ENCODE measurements at places on chromosomes 11 and 22.

DNA sequence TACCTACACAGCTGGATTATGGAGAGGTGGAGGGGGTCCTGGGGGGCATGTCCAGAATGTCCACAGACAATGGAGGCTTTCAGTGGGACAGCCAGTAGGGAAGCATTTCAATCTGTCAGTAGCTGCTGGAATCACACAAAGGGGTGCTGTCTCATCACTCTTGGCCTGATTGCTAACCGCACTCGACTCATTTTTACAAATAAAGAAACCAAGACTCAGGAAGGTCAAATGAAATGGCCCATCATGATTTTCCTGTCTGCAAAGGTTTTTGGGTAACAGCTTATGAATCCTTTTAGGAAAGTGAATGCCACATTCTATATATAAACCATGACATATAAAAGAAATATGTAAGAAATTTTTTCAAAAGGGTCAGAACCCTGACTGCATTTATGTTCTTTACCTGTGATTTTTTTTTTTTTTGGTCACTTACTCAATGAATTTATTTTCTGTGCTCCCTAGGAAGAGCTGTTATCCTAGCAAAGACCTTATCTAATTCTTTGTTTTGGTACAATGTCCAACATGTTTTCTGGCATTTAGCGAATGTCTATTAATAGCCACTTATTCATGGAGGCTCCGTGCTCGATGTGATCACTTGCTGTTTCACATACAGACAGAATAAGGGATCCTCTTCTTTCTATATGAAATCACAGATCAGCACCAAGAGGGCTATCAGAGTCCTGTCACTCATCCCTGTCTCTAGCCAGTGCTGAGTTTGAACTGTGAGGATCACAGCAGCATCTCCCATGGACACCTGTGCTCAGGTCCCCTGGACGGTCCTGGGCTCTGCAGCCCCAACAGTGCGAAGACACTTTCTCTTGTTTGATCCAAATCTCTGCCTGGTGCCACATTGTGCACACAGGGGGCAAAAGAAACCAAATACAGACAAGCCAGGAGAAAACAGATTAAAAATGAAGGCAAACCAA lies 979.7 kb downstream of the NTM start:
- no peak for DNase-seq

DNA sequence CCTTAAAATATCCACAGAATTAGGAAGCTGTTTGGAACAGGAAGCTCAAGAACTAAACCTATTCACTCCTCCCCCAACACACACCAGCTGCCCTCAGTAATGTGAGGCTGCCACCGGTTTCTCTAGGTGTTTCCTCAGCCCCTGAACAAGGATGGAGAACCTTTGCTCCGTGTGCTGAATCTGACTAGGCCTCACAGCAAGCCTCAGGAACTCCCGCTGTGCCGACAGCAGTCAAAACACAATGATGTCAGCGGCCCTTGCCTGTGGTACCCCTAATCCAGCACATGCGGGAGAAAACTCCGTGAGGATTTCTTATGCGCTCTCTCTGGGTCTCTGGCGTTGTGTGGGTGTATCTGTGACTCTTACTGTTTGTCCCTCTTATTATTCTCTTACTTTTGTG lies 153.3 kb downstream of the EFCAB6 start:
- no peak for DNase-seq

DNA sequence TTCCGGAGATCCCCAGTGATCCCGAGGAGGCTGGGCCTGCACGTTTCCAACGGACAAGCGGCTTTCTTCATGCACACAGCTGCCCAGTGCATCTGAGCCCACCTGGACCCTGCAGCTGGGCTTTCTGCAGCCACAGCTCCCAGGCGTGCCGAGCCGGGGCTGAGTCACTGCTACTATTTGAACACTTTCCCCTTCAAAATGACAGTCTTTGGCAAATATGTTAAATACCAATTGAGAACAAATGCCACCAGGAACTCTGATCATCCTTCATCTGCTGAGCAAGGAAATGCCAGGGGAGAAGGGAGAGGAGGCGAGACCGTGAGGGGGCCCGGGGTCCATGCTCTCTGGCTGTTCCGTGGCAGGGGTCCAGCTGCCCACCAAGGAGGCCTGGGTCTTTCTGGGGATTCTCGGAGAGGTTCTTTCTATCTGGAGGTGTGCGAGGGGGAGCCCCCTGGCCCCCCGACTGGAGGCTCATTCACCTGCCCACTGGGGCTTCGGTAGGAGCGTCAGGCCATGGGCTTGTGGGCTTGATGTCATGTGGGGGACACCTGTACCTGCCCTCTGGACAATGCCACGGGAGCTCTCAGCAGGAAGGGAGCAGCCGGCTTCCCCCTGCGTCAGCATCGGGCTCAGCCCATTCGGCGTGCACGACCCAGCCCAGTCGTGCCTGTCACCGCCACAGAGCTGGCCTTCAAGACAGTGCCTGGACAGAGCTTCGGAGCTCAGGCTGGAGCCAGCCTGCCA lies 159.6 kb downstream of the CTTN start:
- no peak for DNase-seq

GRCh38 chr11:71931245-71931602 lies 2.4 kb downstream of the RNF121 start:
- DNase-seq: no peak

GRCh38 chr11:116459185-116460045 lies 313.4 kb downstream of the BUD13 start:
- DNase-seq: no peak

- DNase-seq: no peak
Measured at GRCh38 chr11:111510311-111510710, 1.9 kb downstream of the BTG4 start.

DNA sequence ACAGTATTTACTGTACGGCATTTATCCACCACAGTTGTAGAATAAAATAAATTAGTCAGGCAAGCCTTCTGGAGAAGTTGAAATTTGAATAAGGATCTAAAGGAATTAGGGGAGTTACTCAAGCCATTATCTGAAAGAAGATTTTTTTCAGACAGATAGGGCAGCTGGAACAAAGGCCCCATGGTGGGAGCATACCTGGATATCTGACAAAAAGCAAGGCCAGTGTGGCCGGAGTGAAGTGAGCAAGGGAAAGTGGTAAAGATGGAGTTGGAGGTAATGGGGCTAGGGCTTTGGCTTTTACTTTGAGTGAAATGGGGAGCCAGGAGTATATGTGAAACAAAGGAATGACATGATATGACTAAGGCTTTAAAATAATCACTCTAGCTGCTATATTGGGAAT lies 45.7 kb upstream of the PSMA1 start:
- DNase-seq: no peak

DNA sequence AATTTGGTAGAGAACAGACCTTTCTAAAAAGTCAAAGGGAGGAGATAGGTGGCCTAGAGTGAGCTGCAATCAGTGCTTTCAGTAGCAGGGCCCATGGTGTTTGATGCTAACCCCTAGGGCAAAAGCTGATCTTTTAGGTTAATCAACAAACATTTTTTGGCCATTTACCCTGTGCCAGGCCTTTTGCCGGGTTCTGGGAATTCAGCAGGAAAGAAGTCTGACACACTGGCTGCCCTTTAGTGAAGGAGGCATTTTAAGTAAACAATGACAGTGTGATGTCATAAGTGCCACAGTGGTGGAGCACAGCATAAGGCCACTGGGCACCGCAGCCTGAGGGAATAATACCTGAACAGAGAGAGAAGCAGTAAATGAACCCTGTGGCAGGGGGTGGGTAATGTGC lies 29.0 kb downstream of the C22orf31 start:
- no peak for DNase-seq

DNA sequence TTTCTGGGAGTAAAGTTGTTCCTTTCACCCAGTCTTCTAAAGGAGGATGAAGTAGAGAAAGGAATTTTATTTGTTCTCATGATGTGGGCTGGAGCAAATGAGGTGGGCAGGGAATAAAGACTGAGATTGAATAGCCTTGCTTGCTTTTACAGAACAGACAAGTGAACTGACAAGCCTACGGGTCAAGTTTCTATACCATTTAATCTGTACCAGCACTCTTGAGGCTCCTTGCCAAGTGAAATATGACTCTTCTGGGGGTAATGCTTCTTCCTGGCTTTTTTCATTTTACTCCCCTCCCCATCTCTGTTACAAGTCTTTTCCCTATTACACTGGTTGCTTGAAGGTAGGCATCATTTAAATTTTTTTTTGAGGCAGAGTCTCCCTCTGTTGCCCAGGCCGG lies 54.8 kb downstream of the CSTPP1 start:
- no peak for DNase-seq

GRCh38 chr11:69642549-69642912 lies 1.6 kb downstream of the CCND1 start:
- no peak for DNase-seq

DNA sequence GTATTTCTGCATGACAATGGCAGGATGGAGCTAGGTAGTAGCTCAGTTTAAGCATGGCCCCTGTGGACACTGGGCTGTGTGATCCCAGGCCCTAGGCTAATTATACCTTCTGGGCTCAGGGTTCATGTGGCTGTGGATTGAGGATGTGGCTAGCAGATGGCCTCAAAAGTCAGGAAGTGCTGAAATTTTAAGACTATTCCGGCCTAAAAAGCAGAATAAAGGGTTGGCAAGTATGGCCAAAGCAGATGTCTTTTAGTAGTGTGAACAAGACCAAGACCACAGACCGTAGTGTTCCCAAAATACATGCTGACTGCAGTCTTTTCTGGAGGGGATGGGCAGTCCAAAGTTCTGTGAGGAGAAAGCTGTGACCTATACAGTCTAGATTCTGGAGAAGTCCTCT lies 115.7 kb upstream of the RAG2 start:
- no peak for DNase-seq

GRCh38 chr22:34592123-34592740 lies 473.7 kb upstream of the ISX start:
- no peak for DNase-seq

GRCh38 chr11:57453543-57454177 lies 6.7 kb upstream of the RTN4RL2 start:
- DNase-seq: no peak

DNA sequence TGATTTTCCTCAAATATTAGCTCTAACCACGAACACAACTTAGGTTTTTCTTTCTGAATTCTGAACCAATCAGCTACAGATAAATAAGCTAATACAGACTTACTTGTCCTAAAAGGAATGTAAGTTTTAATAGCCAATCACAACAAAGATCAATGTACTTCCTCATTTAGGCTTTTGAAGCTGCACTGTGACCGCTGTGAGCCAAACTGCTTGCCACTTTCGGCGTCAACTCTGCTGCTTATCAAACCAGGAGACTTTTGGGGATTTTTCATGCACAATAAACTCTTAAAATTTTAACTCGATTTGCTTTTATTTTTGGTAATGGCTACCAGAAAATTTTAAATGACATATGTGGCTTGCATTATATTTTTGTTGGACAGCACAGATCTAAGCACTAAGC lies 92.5 kb downstream of the TMPRSS5 start:
- no peak for DNase-seq

DNA sequence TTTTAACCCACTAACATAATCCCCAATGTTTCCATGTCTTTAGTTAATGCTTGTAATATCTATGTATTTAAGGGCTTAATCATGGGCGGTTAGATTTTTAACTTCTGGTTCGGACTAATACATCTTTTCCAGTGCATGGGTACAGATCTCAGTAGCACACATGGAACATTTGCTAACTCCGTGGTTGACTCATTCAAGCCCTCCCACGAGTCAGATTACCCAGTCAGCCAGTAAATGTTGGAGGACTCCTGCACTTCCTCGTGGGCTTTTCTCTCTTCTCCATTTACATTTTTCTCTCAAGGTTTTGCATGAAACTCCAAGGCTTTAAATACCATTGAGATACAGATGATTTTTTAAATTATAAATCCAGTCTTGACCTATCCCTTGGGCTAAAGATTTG lies 313.9 kb downstream of the ST3GAL4 start:
- DNase-seq: no peak

GRCh38 chr22:46612904-46613605 lies 7.1 kb upstream of the GRAMD4 start:
- peak; percentile 78 for DNase-seq
